Stimulated activated CD4-positive, alpha-beta T cell treated with anti-CD3 and anti-CD28 coated beads, TNF-alpha, amount 100 ng/mL, for 1 hour (primary cell): ENCODE measurements at places on chromosomes 4 and X.

DNA sequence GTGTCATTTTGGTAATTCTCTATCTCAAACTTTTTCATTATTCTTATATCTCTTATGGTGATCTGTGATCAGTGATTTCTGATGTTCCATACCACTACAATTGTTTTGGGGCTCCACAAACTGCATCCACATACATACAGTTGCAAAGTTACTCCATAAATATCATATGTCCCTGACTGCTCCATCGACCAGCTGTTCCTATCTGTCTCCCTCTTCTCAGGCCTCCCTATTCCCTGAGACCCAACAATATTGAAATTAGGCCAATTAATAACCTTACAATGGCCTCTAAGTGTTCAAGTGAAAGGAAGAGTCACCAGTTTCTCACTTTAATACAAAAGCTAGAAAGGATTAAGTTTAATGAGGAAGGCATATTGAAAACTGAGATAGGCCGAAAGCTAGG lies 108.7 kb downstream of the ANAPC10 start:
- no peak for DNase-seq

- DNase-seq: no peak
Observed at GRCh38 chr4:139154952-139155557, 22.0 kb downstream of the ELF2 start.

GRCh38 chr4:159097785-159098184 lies 5.1 kb upstream of the RAPGEF2 start:
- DNase-seq: no peak

GRCh38 chrX:29726811-29727210 lies 488.6 kb upstream of the MAGEB2 start:
- DNase-seq: no peak

GRCh38 chrX:11241720-11242119 lies 51.5 kb upstream of the AMELX start:
- DNase-seq: no peak

GRCh38 chr4:185457136-185457535 lies 14.4 kb downstream of the CCDC110 start:
- DNase-seq: no peak

DNA sequence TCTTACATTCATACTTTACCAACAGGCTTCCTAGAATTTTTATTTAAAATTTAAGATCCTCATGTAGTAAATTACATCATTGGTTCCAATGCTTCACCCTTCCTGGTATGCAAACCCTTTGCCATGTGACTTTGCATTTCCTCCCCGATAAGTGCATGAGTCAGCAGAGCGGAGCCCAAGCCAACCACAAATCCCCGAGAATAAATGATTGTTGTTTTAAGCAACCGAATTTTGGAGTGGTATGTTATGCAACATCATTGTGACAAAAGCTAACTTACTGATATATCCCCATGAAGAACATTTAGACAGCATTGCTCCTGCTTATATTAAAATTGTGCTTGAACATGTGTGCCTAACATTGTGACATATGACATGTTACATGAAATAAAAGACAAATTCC lies 199.4 kb upstream of the DDX53 start:
- DNase-seq: no peak

DNA sequence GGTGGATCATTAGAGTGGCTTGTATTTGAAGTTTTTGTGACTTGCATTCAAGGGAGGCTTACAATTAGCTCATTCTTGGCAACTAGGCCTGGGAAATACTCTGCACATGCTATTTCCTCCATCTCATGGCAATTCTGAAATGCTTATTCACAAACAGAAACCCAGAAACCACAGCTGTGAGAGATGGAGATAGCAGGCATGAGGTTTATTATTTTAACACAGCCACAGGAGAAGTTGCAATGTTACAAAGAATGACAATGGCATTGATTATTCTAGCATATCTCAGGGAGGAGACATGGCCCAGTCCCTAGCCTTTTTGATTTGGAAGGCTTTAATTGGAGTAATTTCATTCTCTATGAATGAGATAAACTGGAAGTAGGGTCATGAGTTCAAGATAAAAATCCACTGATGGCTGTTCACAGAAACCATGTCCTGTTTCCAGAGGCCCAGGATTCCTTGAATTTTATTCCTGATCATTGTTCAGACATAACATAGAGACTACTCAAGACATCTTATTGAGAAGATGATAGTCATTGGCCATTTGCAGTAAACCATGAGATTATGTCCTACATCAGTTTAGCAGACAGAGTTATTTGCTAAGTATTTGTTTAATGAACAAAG lies 123.9 kb downstream of the MID1 start:
- DNase-seq: no peak

GRCh38 chrX:22345884-22346283 lies 73.2 kb downstream of the CBLL2 start:
- DNase-seq: no peak

- DNase-seq: no peak
Observed at GRCh38 chr4:76923619-76924357, 25.8 kb upstream of the SEPTIN11 start.

DNA sequence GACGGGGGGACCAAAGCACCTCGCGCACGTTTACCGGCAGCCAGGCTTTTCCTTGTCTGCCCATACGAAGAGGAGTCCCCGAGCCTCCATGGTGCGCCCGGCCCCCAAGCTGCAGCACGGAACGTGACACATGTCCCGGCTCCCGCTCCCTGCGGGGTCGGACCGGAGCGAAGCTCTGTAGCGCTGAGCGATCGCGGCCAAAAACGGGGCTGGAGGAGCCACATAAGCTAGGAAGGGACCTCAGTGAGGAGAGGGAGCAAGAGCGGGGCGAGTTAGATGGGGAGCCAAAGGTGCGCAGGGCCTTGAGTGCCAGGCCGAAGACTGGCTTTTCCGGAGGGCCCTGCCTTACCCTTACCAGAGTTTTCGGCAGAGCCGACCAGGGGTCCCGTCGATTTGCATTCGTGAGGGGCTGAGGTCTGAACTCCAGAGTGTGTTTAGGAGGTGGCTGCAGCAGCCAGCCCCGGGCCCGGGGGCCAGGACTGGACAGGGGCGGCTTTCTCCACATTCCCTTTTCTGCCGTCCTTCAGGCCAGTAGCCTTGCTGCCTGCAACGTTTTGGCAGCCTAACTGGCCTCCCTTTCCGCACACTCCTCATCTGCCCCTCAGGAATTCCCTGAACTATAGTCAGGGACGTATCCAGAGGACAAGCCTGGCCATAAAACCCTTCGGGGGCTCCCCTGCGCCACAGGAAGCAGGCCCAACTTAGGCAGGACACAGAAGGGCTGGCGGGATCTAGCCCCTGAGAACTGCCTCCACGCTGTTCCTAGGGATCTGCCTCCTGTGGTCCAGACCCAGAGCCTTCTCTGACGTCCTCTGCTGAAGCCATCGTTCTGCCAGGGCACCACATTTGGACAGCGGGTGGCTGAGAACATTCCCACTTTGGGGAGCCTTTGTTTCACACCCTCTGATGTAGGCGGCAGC lies 689 bp downstream of the SSR4 start:
- DNase-seq: peak; percentile 16

DNA sequence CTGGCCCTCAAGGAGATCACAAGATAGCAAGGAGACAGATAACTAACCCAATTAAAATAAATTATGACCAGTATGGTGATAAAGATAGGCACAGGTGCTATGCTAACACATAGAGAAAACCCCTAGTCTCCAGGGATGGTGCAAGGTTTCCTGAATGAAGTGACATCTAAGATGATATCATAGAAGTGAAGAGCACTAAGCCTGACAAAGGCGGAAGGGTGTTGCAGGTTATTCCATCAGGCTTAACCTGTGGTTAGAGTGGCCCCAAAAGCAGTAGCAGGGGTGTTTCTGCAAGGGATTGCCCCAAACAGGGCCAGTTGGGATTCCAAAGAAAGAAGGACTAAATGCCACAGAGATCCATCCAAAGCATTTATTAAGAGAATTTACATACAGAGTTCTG lies 249.2 kb downstream of the IDS start:
- DNase-seq: no peak

DNA sequence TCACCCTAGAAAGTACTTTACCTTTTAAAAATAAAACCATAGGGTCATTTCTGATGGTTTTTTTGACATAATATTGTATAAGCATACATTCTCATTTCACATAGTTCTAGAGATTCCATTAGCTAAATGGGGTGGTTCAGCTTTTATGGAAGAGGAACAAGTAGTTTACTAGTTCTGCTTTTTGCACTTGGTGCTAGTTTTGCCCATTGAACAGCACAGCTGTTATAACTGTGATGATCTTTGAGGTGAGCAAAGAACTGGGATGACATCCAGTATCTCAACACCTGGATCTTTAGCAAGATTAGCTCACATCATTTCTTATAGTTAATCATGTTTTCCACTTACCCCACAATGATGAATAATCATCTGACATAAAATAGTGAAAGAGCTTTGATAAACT lies 40.9 kb downstream of the MOB1B start:
- DNase-seq: no peak

- DNase-seq: no peak
Observed at GRCh38 chr4:22504922-22505321, 10.9 kb downstream of the ADGRA3 start.
